ENCODE measurements at places on chromosomes 6 and 20.

GRCh38 chr20:41222296-41222695 is 85.0 kb downstream of the PLCG1 start:
- no peak for DNase-seq

DNA sequence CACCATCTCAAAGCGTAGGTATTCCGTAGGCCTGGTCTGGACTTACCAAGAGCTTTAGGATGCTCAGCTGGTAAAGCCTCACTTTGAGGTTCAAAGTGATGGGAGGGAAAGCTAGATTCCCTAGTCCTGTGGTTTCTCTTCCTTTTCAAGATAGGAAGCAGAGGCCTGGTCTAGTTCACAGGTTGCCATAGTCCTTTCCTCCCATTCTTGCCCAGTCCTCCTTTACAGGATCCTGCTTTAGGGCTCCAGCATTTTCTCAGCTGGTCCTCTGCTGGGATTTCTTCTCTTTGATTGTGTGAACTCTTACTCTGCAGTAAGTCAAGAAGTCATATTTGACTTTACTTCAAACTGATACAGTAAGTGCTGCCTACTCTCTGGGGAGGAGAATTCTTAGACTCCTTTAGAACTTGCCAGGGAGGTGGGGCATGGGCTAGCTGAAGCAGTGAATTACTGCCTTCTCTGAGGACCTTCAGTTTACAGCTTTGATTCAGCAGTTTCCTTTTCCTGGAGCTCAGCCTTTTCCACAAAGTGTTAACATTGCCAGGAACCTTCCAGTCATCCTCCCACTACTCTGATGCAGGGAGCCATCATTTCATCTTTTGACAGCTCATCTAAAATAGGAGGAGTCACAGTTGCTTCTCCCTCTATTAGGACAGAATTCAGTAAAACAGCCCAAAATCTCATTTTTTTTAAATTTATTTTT is 42.8 kb upstream of the PLCG1 start:
- no peak for DNase-seq

DNA sequence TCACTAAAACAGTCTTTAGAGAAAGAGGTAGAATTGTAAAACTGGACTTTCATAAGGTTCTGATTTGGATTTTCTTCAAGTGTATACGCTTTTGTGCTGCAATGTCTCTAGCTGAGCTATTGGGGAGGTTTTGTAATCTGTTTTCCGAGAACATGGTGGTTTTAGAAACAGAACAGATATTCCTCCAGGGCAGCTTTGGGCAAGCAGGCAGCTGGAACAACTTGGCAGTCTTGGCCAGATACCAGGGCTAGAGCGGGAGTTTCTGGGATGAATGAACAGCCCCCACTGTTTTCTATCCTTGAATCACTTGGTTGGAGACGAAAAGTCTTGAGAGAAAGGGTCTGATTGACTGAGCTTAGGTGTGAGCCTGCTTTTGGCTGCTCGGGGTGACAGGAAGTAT is 17.1 kb upstream of the ARMC2 start:
- no peak for DNase-seq

- no peak for DNase-seq
Observed at GRCh38 chr6:88179692-88180091, 13.5 kb upstream of the CNR1 start.

GRCh38 chr20:34562641-34563040 is 4.1 kb downstream of the MAP1LC3A start:
- DNase-seq: no peak

GRCh38 chr6:34538581-34538980 is 17.5 kb downstream of the SPDEF start:
- no peak for DNase-seq

- no peak for DNase-seq
Observed at GRCh38 chr20:1631309-1632151, 11.7 kb upstream of the SIRPB1 start.

DNA sequence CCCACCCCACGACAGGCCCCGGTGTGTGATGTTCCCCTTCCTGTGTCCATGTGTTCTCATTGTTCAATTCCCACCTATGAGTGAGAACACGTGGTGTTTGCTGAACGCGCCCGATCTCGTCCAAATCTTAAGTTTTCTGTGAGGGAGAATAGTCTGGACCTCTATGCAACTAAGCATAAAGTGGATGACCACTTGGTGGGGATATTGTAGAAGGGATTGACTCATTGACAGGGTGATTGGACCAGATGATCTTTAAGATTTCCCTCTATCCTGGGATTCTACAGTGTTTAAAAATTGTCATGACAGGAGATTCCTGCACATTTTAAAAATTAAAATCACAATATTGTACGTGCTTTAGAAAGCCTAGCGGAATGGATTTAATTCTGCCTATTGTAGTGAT is 141.3 kb downstream of the TRMT11 start:
- no peak for DNase-seq

DNA sequence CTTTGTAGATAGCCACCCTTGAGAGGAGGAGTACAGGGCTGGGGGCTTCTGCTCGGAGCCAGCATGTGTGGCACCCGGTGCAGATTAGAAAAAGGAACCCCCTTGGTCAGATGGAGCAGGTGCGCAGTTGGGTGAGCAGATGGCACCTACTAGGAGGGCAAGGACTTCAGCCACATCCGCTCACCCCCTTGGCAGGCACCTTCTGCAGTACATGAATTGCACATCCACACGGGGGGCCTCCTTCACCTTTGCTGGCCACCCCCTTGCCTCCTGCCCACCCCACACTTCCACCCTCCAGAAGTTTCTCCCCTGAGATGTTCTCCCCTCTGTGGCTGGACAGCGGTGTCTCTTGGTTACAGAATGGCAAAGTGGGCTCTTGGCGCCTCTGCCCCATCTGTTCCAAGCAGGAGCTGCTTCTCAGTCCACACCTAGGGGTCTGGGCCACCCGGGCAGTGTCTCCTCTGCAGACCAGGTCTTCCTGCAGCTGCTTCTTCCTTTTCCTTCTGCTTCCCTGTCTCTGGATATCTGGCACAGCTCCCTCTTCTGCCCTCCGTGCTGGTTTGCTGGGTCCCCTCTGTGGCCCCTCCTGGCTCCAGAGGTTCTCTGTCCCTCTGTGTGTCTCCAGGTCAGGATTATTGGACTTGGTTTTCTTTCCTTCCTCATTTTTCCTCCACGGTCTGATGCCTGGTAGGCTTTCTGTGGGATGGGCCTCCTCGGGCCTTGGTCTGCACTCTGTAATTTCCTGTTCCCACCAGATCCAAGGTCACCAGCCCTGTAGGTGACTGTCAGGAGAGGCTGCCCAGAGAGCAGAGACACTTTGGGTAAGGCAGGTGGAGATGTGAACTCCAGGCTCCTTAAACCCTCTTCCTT is 4.1 kb downstream of the MDFI start:
- no peak for DNase-seq

GRCh38 chr6:15401769-15402250 is 155.9 kb downstream of the JARID2 start:
- DNase-seq: no peak

- DNase-seq: no peak
Observed at GRCh38 chr20:62532921-62533320, 57.1 kb upstream of the GATA5 start.

- no peak for DNase-seq
Observed at GRCh38 chr6:109740787-109741186, 49.7 kb downstream of the FIG4 start.

DNA sequence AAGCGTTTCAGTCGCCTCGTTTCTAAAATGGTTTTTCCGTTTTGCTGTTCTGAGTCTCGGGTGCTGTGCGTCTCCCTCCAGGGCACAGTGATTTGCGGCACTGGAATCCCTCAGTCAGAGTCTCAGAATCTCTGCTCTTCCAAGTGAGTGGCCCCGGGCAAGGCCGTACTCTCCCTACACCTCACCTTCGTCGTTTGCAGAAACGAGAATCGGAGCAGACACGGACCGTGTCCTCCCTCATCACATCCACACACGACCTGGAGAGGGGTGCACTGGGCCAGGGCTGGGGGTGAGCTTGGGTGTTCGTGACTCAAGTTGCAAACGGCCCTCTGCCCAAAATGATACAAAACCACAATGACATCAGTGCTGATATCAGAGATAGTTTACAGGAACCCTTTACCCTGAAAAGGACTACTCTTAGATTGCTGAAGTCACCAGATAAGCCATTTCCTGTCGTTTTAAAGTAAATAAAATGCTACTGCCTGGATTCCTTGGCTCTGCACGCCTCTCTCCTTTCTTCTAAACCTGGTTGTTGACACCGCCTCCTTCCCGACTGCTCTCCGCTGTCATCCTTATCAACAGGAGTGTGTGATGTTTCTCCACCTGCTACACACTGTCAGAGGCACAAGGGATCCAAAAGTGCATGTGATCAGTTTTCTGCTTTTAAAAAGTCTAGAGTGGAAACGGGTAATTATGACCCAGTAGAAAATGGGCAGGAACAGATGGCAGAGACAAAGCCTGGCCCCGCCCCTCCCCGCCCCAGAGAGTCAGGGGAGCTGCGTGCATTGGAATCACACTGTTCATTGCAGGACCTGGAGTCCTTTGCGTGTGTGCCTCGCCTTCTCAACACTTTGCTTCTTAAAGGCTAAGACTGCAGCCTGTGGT is 38.4 kb downstream of the KIF25 start:
- no peak for DNase-seq
